Stimulated activated CD4-positive, alpha-beta T cell treated with anti-CD3 and anti-CD28 coated beads, Interleukin-2, amount 100 ng/mL, for 48 hours (primary cell): ENCODE measurements at places on chromosomes 6 and 20.

DNA sequence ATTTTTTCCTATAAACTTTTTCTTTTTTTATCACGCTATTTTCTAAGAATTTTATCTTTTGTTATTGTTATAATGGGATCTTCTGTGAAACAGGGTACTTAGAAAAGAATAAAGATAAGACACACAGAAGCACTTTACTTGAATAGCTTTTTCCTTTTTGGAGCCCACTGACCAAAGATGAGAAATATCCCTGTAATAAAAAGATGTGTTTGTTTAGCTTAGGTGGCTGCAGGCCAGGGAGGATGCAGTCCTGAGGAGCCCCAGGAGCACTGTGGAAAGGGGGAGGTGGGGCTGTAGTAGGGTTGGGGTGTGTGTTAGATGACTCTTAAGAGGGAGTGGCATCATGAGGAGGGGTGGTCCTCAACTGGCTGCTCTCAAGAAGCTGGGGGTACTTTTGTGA lies 128.6 kb downstream of the ARID1B start:
- no peak for DNase-seq

DNA sequence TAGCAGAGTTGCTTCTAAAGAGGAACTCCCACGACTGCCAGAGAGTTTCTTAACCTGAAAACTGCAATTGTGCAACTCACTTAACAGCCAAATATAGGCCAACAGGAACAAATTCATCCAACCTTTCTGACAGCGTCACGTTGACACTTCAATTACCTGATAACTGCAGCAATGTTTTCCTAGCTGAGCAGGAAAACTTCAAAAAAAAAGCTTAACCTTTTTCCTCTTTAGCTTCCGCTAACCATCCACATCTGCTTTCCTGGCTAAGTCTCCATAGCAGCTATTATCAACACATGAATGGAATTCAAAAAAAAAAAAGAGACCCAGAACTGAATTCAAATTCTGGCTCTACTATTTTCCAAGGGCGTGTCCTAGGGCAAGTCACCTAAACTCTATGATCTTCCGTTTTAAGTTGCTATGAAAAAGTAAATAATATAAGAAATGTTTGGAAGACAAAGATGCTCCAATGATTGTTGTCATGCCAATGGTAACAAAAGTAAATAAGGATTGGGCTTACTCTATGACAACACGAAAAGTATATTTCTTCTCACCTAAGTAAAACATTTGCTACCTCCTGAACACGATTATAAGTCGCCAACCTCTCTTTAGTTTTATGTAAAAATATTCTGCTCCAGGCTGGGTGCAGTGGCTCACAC lies 524.6 kb upstream of the JARID2 start:
- DNase-seq: no peak

GRCh38 chr6:34973547-34974248 lies 84.6 kb downstream of the ANKS1A start:
- DNase-seq: no peak

- no peak for DNase-seq
These were observed 71.7 kb upstream of the SGK1 start for GRCh38 chr6:134389658-134390057.

DNA sequence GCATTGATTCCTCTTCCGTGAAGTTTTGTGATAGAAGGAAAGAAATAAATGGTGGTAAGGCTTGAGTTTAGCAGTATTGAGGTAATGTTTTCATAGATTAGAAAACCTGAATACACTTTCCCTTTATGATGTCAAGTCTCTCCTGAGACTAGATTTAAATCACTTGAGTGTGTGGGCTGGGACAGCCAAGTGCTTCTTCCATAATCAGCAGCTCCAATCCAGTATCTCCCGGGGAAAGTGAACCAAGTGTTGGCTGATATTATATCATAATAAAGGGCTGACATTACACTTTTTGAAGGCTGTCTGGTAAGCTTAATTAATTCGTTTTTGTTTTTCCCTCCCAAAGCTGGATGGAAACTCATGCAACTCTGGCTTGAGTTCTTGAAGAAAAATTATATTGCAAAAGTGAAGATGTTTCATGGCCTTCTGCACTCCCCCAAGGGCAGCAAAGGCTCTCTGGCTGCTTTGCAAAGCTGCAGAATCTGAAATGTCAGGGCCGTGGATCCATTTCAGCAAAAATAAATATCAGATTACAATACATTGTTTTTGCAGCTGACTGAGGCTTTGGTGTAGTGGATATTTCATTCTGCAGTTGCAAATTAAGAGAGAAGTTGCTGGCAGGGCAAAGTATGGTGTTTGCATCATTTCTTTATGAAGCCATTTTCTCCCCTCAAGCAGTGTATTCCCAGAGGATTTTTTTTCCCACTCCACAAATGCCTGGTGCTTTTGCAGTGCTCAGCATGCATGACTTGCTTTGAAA lies 101.2 kb downstream of the MKKS start:
- DNase-seq: no peak

DNA sequence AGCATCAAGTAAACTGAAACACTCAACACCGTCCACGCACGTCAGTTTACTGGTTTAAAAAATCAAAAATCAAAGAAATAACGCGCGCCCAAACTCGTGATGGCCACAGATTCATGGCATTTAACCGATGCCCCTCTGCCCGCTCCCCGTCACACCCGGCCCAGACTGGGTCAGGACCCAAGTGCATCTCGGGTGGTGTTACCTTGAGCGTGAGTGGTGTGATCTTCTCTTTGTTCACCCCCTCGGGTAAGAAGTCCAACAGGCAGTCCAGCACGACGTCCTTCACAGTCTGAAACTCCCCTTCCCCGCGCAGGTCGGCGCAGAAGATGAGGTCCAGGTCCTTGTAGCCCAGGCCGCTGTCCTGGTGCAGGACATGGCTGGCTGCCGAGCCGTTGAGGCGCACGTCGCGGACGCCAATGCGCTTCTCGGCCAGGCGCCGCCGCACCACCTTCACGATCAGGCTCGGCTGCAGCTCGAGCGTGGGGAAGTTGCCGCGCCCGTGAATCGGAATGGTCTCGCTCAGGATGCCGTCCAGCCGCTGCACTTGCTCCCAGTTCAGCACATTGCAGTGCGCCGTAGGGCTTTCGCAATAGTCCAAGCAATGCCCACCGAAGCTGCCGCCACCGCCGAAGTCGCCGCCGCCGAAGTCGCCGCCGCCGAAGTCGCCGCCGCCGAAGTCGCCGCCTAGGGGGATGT lies 945 bp downstream of the TENT5A start:
- DNase-seq: no peak

GRCh38 chr6:13873288-13874190 lies 51.2 kb upstream of the RNF182 start:
- peak; percentile 73 for DNase-seq

DNA sequence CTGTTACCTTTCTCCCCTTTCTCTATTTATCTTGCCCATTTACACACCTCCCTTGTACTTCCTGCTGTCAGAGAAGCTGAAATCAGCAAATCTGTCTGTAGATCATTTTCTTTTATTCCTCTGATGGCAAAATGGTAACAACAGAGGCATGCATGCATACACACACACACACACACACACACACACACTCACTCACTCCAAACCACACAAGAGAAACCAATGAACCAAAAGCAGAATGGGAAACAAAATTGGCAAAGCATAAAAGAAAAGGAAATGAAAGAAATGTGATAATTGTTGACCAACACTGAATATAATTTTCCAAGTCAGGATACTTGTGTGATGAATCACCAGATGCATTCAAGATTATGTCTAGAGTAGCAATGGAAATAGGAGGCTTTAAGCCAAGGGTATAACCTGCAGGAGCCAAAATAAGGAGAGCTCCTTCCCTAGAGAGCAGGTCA lies 172.4 kb downstream of the PLCB4 start:
- DNase-seq: no peak

DNA sequence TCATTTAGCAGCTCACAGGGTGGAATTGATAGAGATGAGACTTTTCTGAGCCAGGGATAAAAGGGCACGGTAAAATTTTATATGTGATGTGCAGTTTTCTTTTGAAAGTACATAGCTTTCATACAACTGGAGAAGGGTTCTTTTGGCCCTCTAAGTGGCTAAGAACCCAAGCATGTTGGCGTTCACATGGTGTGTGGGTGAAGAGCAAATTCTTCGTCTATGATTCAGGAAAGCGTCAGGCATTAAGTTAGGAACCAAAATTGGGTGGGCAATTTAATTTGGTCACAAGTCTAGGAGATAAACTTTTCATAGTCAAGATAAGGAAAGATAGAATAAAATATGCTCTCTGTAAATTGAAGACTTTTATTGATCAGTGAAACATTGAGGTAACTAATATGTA lies 153.9 kb downstream of the UTRN start:
- no peak for DNase-seq

DNA sequence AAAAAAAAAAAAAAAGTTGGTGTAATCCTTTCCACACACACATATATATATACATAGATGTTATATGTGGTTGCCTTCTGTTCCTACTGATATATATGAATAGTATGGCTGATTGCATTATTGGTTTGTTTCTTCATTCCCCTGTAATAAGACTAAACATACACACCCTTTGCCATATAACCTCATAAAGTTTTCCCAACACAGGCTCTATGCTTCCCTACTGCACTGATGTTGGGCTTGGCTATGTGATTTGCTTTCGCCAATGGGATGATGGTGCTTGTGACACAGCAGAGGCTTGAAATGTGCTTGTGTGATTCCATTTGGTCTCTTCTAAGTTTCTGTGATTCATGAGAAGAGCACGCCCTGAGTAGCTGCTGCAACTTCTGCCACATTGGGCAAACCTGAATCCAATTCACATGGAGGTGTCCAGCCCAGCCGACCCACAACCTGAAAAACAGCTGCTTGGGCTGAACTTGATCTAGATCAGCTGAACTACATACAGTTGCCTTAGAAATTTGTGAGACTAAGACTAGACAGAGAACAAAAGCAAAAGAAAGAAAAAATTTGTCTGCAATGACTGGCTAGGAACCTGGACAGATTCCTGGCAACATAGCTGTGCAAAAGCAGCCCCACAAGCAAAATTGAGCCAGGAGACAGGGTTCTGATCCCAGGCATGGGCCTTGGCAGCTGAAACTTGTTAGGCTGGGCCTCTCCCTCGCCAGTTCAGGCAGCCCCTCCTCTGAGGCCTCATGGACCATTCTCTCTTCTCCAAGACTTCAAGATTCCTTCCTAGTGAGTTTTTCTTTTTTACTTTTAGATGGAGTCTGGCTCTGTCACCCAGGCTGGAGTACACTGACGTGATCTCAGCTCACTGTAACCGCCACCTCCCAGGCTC lies 13.4 kb upstream of the TBC1D20 start:
- DNase-seq: no peak

GRCh38 chr20:13870170-13870748 lies 85.4 kb downstream of the NDUFAF5 start:
- no peak for DNase-seq

- DNase-seq: no peak
These were observed 3.2 kb downstream of the PNPLA1 start for GRCh38 chr6:36273067-36273466.

DNA sequence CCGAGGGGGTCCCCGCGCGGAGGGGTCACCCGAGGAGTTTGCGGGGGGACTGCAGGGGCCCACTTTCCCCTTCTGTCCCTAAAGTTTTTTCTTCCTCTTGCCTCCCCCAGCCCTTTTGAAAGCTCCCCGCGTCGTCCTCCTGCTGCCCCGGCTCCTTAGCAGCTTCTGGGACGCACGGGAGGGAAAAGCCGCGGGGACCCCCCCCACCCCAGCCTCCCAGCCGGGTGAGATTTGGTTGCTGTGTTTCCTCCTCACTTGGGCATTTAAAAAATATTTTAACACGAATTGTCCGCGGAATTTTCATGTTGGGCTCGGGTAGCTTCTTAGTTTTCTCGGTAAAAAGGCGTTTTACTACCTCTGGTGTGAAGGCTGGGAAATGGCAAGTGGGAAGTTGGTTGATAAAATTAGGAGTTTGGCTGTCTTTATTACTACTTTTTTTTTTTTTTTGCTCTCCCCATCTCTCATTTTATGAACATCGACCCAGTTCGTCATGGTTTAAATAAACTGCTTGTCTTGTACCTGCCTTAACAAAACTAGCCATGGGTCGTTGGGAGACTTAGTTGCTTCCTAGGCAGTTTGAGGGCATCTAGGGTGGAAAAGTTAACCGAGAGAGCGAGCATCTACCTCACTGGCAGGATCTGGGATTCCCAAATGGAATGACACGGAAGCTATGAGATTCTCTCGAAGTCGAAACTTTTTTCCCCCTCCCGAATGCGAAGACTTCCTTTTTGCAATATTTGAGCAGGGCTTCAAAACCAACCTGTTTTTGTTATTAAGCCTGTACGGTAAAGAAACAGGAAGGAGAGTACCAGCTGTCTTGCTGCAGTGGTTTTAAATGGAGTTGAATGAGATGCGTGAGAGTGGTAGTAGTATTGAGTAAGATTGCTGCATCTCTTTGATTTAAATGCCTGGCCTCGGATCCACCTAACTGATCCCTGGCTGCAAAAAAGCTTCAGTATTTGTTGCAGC lies 868 bp downstream of the NCOA3 start:
- DNase-seq: no peak

DNA sequence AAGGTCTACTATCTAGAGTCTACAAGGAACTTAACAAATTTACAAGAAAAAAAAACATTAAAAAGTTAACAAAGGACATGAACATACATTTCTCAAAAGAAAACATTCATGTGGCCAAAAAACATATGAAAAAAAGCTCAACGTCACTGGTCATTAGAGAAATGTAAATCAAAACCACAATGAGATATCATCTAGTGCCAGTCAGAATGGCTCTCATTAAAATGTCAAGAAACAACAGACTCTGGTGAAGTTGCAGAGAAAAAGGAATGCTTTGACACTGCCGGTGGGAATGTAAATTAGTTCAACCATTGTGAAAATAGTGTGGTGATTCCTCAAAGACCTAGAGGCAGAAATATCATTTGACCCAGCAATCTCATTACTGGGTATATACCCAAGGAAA lies 48.3 kb downstream of the OGFRL1 start:
- DNase-seq: no peak

- no peak for DNase-seq
These were observed 190.8 kb upstream of the BMP2 start for GRCh38 chr20:6576726-6577125.

GRCh38 chr20:52681288-52681687 lies 290.9 kb upstream of the TSHZ2 start:
- DNase-seq: no peak

- no peak for DNase-seq
These were observed 49.4 kb upstream of the RREB1 start for GRCh38 chr6:7058250-7058923.

GRCh38 chr20:46709055-46709458 lies 392 bp upstream of the SLC2A10 start:
- no peak for DNase-seq

- DNase-seq: no peak
These were observed 358.3 kb downstream of the PAX1 start for GRCh38 chr20:22063753-22064152.

DNA sequence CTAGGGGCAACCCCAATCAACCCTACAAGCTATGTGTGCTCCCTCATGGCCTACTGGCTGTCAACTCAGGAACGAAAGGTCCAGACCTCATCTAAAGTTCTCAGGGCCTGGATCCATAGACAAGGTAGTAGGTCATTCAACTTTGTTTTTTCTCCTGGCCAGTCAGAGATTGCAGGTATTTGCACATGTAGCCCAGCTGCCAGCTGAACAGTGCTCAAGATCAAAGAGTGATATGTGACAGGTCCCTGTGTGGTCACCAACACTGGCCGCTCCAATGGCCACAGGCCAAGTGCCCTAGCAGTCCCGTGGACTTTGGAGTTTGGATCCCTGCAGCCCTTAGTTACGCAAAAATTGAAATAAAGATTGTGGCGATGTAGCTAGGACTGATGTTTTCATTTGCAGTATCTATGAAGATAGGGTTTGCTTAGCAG lies 60.6 kb upstream of the ATXN1 start:
- no peak for DNase-seq

GRCh38 chr20:1965520-1966351 lies 28.1 kb downstream of the PDYN start:
- DNase-seq: peak; percentile 85

- DNase-seq: no peak
These were observed 31.2 kb downstream of the NUS1 start for GRCh38 chr6:117706504-117706903.
